ENCODE measurements at places on chromosomes 7 and 10. TPM values are rescaled to one million over a fixed set of nuclear protein-coding genes. Genes with fewer than 3 reads are reported as not detected.

AGBL3 gene
- 2.3 TPM for total RNA-seq

ABCB4 gene
- total RNA-seq, result 2.5 TPM

CYP2C19 gene
- not detected for total RNA-seq

OPTN gene
- 90.6 TPM for total RNA-seq

VSTM2A gene
- 24.1 TPM for total RNA-seq

TSPAN13 gene
- total RNA-seq, result 81.1 TPM

TWIST1 gene
- total RNA-seq, result not detected

MBL2 gene
- not detected for total RNA-seq

ASB10 gene
- not detected for total RNA-seq

PLPP4 gene
- 2.6 TPM for total RNA-seq

CREB5 gene
- 50.4 TPM for total RNA-seq

TFPI2 gene
- total RNA-seq, result 3.2 TPM

GIMAP7 gene
- not detected for total RNA-seq

GTF2IRD1 gene
- 59.4 TPM for total RNA-seq

FBXW4 gene
- 25.8 TPM for total RNA-seq

MET gene
- total RNA-seq, result 0.56 TPM

GRM3 gene
- not detected for total RNA-seq

SLC4A2 gene
- total RNA-seq, result 99.4 TPM

ARMC10 gene
- 16.1 TPM for total RNA-seq

ODAD2 gene
- not detected for total RNA-seq

VAX1 gene
- 0.27 TPM for total RNA-seq

DGKI gene
- total RNA-seq, result 19.4 TPM

SPDYE16 gene
- 0.20 TPM for total RNA-seq

DDX50 gene
- total RNA-seq, result 31.6 TPM

SPDYE8 gene
- not detected for total RNA-seq

PPP1R17 gene
- 657 TPM for total RNA-seq

SFTPA2 gene
- total RNA-seq, result 0.39 TPM

ITPRID1 gene
- not detected for total RNA-seq

CTAGE4 gene
- 0.17 TPM for total RNA-seq

MMD2 gene
- total RNA-seq, result 0.47 TPM

SEMA3E gene
- total RNA-seq, result 0.96 TPM

ADCY1 gene
- 51.9 TPM for total RNA-seq

ADIRF gene
- not detected for total RNA-seq

DUS4L gene
- total RNA-seq, result 11.5 TPM

NUP205 gene
- 56.5 TPM for total RNA-seq

BLOC1S2 gene
- 82.9 TPM for total RNA-seq

CPXM2 gene
- not detected for total RNA-seq

CFAP43 gene
- 0.44 TPM for total RNA-seq

PDGFA gene
- total RNA-seq, result 7.6 TPM

PANK1 gene
- total RNA-seq, result 16.7 TPM

DKK1 gene
- total RNA-seq, result 3.1 TPM

HOXA13 gene
- total RNA-seq, result not detected

LIPJ gene
- 0.22 TPM for total RNA-seq

POT1 gene
- 42.9 TPM for total RNA-seq

WNT8B gene
- total RNA-seq, result not detected
